ENCODE measurements at places on chromosomes 16 and 17.

GRCh38 chr17:7897773-7898172, 9.2 kb downstream of the CHD3 start:
- no peak for DNase-seq

GRCh38 chr17:4742133-4742532, 2.4 kb upstream of the CXCL16 start:
- DNase-seq = no peak

DNA sequence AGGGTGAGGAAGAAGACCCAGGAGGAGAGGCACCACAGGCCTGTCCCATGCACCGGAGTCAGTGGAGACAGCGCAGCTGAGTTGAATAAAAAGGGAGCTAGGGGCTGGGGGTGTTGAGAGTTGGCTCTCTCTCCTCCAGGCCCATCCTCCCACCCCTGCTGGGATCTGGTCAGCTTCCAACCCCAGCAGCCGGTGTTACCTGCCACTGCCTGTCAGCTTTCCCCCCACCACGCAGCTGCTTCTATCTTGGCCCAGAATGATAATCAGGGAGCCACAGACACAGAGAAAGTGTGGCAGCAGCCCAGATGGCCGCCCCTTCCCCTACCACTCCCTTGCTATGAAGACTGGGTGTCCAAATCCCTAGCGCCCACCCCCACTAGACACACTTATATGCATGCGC, 120.6 kb upstream of the RPL38 start:
- no peak for DNase-seq

- DNase-seq = no peak
These were observed 17.2 kb downstream of the KATNB1 start for GRCh38 chr16:57752581-57753447.

- DNase-seq = no peak
These were observed 2.5 kb downstream of the LGALS9 start for GRCh38 chr17:27633312-27634025.

GRCh38 chr17:69912805-69913204, 162.2 kb upstream of the KCNJ16 start:
- DNase-seq = no peak

- DNase-seq = no peak
These were observed 247.4 kb downstream of the SOX9 start for GRCh38 chr17:72368191-72368590.

DNA sequence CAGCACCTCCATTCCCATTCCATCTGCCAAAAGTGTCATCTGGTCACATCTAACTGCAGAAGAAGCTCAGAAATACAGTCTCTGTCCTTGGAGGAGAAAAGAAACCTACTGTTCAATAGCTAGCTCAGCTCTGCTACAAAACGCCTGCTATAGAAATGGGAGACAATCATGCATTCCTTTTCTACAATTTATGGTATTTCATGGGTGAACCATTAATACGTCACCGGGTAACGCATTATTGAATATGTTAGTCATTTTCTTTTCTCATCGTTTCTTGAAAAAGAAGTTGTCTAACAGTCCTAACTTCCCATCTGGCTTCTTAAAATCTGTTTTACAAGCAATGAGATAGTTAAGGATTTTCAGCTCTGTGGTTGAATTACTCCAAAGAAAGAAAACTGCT, 496.7 kb upstream of the RBFOX1 start:
- no peak for DNase-seq

- DNase-seq = no peak
These were observed at the start of gene DERL2 for GRCh38 chr17:5485270-5486205. Gene DERL2, minus strand, starts transcription at chr17:5486178. Its CDS starts 17 bp downstream, at chr17:5486161.

GRCh38 chr16:79926451-79927205, 326.1 kb upstream of the MAF start:
- no peak for DNase-seq

- no peak for DNase-seq
These were observed 52.4 kb upstream of the HSBP1 start for GRCh38 chr16:83755391-83755790.

DNA sequence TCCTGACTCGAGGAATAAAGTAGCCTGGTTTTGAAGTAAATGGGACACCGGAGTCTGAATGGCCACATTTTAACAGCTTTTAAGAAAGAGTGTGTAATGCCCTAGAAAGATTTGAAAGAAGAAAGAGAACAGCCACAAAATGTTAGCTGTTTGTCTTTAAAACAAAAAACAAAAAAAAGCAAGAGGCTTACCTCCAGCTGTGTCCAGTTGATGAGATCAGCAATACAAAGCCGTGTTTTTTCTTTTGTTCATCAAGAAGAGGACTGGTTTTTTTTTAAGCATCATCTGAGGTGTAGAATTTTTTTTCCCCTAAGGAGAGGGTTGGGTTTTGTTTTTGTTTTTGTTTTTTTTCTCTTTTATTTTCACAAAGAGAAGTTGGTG, 58.8 kb downstream of the NKD1 start:
- DNase-seq = no peak

DNA sequence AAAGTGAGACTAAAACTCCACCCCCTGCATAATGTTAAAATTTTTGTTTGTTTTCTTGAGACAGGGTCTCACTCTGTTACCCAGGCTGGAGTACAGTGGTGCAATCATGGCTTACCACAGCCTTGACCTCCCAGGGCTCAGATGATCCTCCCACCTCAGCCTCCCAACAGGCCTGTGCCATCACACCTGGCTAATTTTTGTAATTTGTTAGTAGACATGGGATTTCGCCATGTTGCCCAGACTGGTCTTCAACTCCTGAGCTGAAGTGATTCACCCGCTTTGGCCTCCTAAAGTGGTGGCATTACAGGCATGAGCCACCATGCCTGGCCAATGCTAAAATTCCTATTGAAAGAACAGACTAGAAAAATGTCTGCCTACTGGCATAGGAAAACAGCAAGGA, 103.8 kb downstream of the TRIM37 start:
- no peak for DNase-seq

GRCh38 chr16:10688291-10688690, 6.4 kb downstream of the TEKT5 start:
- no peak for DNase-seq

Data from NCI-H187 treated with DMSO at 0.1 percent for 48 hours (cell line).